ENCODE measurements at places on chromosomes 5 and 9.

GRCh38 chr5:9340085-9340484, 205.8 kb downstream of the SEMA5A start:
- no peak for DNase-seq

DNA sequence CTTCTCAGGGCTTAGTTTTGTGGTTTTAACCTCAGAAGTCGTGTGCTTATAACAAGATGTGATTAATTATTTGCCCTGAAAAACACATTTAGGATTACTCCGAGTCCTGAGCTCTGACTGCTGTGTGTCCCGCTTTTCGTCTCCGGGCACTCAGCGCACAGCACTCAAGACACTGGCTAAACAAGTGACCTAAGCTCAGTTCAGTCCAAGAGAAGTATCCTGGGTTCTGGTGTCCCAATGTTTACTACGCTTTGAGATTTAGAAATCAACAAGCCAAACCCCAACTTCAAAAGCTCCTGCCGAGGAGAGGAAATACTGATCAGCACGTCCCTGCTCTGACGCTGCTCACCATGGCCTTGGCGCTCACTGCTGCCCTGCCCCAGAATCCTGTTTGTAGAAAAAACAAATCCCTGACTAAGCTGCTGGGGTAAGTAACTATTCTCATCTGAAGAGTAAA, 53.2 kb downstream of the IPPK start:
- DNase-seq: no peak

- DNase-seq: no peak
Observed at GRCh38 chr9:69040646-69041045, 5.1 kb downstream of the FXN start.

DNA sequence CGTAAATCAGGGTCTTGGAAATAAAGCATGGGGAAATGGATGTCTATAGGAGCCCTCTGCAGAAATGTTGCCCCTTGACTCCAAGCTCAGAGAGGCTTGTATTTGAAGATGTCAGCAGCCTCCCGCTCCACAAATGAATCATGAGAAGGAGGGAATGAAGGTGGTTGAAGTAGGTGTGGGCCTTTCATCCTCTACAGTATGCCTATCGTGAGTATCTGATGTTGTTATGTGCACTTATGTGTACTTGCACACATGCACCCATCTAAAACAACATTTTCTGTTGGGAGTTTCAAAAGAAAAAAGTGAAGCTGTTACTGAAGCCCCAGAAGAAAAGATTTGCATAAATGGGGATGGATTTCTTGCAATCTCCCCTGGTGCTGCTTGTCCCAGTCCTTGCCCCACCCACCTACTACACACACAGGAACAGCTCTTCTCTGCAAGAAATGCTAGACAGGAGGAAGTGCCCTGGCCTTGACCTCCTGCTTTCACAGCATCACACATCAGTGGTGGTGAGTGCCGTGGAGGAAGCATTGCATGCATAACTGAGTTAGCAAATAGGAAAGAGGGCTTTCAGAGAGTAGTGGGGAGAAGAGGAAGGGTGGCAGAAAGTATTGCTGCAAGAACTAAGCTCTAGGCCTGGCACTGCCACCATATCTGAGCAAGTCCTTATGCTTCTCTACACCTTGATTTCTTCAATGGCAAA, 156.1 kb downstream of the SNX18 start:
- DNase-seq: no peak

GRCh38 chr5:61344187-61344944, 12.3 kb downstream of the ZSWIM6 start:
- DNase-seq: no peak

GRCh38 chr5:127826011-127826410, 122.8 kb downstream of the CCDC192 start:
- DNase-seq: no peak

- no peak for DNase-seq
Observed at GRCh38 chr5:152349683-152350526, 55.2 kb downstream of the NMUR2 start.

GRCh38 chr5:150671509-150672236, 10.6 kb downstream of the MYOZ3 start:
- DNase-seq: no peak

DNA sequence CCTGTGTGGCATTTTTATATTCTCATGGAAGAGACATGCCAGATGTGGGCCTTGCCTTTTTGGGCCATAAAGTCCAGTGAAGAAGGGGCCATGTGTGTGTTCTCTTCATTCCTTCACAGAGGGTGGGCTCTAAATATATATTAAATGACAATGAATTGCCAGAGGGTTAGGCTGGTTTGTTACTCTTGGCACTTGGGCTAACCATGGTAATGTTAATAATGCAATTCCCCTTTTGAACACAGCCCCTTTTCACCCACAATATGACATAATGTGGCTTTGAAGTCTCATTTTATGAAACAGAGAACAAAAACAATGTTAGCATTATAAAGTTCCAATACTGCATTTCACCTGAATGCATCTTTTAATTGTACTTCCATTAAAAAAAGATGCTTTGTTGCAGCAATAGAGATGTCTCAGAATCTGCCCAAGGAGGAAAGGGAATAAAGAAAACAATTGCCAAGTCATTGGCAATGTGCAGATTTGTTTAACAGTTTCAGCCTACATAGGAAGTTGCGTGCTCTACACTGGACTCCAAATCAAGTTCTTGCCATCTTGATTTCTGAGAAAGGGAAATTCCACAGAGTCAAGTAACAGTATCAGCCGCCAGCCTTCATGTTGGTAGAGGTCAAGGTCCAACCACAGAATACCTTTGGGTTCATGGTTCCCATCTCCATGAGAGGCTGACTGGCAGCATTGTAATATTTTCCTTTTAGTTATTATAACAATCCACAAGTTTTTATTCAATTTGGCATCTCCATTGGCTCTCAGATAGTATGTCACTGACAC, 141.9 kb downstream of the SLC12A2 start:
- no peak for DNase-seq

GRCh38 chr9:107471552-107471951, 18.0 kb downstream of the KLF4 start:
- DNase-seq: no peak

DNA sequence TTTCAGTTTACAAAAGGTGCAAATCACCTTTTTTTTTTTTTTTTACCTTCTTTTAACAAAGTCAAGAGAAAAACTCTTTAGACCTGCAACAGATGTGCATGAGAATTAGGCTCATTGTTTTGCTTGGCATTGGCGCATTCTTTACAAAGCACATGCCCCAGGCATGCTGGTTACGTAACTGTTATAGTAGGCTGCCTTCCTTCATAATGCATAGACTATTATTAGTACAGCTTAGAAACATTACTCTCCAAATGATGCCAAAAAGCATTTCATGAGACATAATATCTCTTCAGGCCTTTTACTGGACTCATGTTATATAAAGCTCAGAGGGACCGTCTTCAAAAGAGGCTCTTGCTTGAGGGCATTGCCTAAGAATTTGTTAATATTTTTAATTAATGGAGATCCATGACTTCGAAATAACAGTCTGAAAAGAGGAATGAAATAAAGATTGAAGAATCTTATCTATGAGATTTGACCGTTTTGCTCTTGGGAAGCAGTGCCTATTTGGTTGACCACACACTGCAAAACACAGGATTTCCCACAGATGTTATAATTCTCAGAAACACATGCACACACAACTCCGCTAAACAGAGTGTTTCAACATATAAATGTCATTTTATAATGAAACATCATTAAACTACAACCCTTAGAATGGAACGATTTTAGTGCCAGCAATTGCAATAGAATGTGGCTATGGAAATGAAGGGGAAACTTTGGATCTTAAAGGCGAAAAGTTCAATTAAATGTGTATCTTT, 478.7 kb downstream of the PRR16 start:
- no peak for DNase-seq

DNA sequence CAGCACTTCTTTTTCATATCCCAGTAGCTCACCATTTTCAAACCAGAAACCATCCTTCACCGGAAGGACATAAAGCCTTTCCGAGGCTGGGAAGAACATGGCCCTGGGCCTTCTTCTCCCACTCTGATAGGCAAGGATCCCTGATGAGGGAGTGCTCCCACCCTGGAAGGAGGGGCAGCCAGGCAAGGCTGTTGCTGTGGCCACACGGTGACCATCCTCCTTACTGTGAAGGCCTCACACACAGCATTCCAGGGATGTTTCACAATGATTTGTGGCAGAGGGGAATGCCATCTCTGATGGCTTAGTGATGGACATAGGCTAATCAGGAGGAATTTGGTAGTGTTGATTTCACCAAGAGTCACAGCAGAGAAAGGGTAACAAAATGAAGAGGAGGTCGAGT, 130.7 kb downstream of the ADAMTS12 start:
- DNase-seq: no peak

DNA sequence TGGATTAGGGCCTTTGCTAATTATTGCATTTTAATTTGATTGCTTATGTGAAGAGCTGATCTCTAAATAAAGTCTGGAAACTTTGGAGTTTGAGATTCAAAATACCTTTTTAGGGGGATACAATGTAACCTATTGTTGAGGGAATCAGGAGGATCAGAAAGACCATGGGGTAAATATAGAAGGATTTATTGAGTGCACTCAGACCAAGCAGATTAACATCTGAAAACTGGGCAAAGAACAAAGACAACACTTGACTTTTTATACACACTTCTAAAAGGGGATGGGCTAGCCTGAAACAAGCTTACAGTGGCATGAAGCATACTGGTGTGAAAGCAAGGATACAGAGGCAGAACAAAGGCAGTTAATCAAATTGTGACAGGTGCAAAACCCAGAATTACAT, 174.3 kb downstream of the MRPS30 start:
- no peak for DNase-seq

All from activated T-cell treated with anti-CD3 and anti-CD28 coated beads for 4 hours (primary cell).